Amniotic epithelial cell (primary cell): ENCODE measurements at places on chromosomes 12 and 14.

DNA sequence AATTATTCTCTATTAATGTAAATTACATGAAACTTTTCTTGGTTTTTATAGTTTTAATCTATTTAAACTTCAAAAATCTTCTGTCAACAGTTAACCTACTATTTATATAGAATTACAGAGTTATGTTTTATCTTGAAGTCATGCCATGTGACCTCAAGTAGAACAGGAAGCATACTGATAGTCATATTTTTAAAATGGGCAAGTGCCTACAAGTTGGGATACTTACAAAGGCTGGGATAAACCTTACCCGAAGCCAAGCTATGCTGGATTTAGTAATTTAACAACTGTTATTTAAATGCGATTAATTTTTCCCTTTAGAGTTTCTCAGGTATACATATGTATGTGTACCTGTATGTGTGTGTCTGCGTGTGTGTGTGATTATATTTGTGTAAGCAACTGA, 266.9 kb downstream of the RASSF9 start:
- DNase-seq: no peak

- no peak for DNase-seq
These were observed 465.5 kb downstream of the PDZRN4 start for GRCh38 chr12:41653386-41654326.

DNA sequence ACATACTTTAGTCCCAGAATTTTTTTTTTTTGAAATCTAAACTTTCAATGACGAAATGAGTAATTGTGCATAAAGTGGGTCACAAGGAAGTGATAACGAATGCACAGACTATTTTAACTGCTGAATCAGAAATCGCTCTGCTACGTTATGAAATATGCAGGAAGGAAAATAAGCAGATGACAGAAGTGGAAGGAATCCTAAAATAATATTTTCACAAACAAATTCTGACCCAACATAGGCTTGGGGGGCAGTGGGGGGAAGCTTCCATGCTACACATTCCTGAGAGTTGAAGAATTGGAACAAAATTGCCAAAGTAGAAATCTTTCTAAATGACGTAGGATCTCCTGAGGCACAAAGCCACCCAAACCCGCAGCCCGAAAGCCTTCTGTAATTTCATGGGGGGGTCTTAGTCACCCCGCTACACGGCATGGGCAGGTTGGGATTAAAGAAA, 89.6 kb downstream of the ARF6 start:
- DNase-seq: peak; percentile 88

DNA sequence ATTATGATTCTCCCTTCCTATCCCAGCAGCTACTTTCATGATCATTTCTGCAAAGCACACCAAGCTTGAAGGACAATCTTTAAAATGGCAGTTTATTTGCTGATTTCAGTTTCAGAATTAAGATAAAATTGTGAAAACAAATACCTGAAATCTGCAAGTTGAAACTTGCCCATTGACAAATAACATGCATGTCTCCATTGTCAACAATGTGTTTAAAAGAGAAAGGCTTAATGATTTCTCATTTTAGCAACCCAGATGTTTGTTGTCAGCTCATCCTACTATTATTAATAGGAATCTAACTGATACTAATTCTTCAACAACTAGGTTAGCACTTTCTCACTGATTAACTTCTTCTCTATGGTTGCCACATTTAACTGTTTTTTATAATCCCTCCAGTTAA, 474.6 kb downstream of the PRKD1 start:
- DNase-seq: no peak

GRCh38 chr12:6699989-6700645, 498 bp downstream of the PIANP start:
- no peak for DNase-seq

DNA sequence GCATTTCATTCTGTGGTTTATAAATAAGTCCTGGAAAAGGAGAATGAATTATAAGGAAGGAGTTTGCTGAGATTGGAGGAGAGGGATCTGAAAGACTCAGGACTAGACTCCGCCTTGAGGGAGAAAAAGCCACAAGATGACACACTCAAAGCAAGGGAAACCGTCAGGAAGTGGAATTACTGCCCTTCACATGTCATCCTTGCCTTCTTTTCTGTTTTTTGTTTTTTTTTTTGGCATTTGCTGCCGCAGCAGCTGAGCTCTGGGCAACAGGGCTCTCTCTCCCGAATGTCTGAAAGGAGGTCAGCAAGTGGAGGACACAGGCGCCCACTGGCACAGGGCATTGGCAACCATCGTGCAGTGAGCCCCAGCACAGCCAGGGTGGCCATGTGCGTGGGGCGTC, 344.9 kb downstream of the DPF3 start:
- no peak for DNase-seq
